ENCODE measurements at places on chromosomes 5 and 9. TPM values are rescaled to one million over a fixed set of nuclear protein-coding genes. Genes with fewer than 3 reads are reported as not detected.

DNA sequence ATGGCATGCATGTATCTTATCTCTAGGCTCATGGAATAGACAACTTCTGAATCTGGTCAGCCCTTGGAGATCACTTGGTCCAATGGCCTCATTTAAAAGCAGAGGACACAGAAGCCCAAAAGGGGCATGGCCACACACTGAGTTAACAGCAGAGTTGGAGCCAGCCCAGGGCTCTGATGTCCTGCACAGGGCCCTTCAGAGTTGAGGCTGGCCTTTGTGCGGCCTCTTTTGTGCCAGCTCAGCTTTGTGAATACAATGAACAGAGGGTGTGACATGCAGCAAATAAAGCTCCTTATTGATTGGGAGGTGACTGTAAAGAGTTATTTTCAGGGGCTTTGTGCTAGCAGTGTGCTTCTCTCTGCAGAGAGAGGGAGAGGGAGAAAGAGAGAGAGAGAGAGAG lies 150.1 kb upstream of the STK32A start:
- no peak for DNase-seq

DNA sequence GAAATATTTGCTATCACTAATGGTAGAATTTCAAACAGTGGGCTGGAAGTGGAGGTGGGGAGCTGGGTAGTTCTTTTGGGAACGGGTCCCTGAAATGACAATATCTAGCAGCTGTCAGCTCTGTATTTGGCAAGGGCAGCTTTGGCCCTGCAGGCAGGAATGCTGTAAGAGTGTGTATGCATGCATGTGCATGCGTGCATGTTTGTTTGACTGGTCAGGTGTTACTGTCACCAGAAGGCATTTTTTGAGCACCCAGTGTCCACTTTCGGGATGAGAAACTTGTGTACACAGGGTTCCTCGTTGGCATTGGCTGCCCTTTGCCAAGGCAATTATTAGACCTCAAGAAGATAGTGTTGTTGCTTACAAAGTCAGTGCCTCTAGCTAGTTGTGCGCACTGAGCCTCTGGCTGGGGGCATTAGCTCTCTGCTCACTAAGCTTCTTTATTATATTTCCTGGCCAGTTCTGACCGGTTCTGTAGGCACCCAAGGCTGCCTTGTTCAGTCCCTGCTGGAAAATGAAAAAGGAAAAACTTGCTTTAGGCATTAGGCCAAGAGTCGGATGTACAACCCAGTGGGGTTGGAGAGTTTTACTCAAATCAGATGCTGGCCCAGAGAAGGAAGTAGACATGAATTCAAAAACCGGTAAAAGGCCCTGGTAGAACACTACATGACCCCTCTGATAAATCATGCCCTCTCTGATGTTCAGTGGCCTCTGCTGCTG lies 2.0 kb downstream of the CYFIP2 start:
- DNase-seq, result no peak

DNA sequence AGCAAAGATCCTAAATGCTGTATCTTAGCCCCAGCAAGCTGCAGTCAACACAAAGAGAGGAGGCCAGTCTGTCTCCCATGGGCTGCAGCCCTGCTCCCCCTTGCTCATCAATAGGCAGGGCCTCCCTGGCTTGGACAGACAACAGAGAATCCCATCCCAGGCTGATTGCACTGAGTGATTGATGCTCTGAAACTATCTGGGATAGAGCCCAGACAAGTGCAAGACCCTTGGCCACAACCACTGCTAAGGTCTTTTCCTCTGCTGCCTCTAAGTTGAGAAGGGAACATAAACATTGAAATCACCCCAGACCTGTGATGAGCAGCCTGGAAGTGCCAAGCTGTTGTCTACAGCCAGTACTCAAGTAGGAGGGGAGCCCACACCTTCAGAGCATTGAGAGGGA lies 661.0 kb upstream of the CDH18 start:
- no peak for DNase-seq

The CNTNAP3 gene
- 3.4 TPM for polyA plus RNA-seq

DNA sequence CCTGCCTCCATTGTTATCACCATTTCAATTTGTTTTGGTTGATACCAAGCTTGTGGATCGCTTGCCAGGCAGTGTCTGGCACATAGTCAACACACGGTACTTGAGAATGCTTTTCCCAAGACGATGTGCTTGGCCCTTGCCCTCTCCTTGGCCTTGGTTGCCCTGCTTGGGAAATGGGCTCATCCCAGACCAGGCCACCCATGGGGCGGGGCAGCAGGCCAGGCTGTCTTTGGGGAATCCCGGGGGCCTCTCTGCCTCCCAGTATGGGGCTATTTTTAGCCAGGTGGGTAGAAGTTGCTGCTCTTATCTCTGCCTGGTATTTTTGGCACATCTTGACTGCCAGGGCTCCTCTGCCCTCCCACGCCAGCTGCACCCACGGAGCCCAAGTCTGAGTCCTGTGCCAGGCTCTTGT lies 49.9 kb downstream of the LMX1B start:
- DNase-seq, result no peak

DNA sequence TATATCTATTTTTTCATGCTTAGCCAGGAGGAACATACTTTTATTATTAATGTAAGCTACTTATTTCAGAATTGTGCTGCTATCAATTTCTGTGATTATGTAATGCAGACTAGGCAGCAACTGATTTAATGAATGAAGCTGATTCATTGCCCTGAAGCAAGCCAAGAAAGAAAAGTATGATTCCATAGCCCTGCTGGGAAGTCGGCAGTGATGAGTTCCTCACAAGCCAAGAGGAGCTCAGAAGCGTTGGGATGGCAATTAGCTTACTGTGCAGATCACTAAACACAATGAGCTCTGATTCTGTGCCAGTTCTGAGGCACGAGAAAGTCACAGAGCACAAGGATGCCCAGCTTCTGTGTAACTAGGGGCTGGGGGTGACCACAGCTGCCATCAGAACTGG lies 254.3 kb upstream of the KLF9 start:
- no peak for DNase-seq

The FPGS gene
- 33.5 TPM for polyA plus RNA-seq

- no peak for DNase-seq
Measured at GRCh38 chr9:106726070-106726815, 136.7 kb upstream of the ZNF462 start.

- no peak for DNase-seq
Measured at GRCh38 chr5:95352691-95353090, 38.5 kb upstream of the FAM81B start.

DNA sequence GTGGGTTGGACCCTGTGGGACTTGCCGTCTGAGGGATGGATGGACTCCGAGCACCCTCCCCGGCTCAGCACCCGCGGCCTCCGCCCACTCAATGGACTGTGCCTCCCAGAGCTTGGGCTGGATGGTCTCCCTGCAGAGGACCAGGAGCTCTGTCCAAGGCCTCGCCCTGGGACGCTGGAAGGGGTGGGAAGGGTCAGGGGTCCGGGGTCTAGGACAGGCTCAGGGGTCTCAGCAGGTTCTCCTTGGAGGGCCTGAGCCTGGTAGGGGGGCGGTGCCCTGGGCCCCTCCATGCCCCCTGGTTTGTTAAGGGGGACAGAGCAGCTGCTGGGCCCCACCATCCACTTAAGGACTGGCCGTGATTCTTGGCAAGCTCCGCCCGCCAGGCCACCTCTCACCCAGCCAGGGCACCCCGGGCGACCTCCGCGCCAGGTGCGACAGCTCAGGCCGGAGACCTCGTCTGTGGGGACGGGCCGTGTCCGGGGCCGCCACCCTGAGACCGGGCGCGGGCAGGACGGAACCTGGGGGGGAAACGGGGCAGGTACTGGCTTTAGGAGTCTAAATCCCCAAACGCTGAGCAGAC lies 29.2 kb downstream of the EXOC3 start:
- DNase-seq, result no peak

The LECT2 gene
- not detected for polyA plus RNA-seq

GRCh38 chr9:97367729-97368128 lies 44.2 kb upstream of the TDRD7 start:
- DNase-seq, result no peak

DNA sequence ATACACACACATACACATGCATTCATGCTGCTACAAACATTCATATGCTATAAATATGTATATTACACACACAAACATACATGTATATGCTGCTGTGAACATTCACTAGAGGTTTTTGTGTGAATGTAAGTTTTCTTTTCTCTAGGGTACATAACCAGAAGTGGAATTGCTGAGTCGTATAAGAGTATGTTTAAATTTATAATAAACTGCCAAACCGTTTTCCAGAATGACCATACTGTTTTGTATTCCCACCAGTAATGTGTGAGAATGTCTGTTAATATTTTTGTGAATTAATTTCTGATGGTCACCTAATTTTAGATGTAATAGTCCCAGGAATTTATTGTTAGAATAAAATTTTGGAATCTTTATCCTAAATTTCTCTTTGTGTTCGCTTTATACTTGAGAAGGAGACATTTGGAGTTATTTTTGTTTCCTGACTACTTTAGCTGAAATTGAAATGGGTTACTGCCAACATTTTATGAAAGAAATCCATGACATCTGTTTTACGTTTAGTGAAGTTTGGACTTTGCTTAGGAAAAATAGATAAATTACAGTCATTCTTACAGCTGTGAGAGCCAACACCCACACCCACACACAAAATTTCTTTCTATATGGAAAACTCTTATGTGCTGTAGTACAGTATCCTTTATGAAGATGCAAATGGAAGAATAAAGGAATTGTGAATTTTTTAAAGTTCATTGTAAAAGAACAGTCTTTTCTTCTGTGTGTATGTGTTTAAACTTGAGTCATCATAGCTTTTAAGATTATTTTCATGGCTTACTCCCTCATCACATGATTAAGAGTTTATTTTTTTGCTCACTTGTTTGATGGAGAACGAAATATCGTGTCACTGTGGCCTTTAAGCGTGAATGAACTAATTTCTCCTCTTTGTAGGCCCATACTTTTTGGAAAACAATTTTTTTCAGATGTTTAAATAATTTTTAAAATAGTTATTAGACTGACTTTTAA lies 24.3 kb downstream of the CENPP start:
- peak; percentile 14 for DNase-seq

The SLC4A9 gene
- polyA plus RNA-seq, result 0.22 TPM

GRCh38 chr5:264338-264737 lies 7.1 kb upstream of the PDCD6 start:
- no peak for DNase-seq

The PDCD1LG2 gene
- polyA plus RNA-seq, result 0.60 TPM

The DMRT3 gene
- polyA plus RNA-seq, result not detected

The CORO2A gene
- polyA plus RNA-seq, result 57.6 TPM

The RFK gene
- polyA plus RNA-seq, result 58.8 TPM

GRCh38 chr9:29796291-29796952 lies 2223.1 kb upstream of the C9orf72 start:
- no peak for DNase-seq

- no peak for DNase-seq
Measured at GRCh38 chr5:148542812-148543211, 111.5 kb downstream of the HTR4 start.

The SLC45A2 gene
- polyA plus RNA-seq, result 0.12 TPM

GRCh38 chr5:119353213-119353612 lies 2.6 kb upstream of the TNFAIP8 start:
- no peak for DNase-seq

GRCh38 chr9:120740132-120740531 lies 25.9 kb upstream of the MEGF9 start:
- DNase-seq, result no peak

GRCh38 chr9:130107955-130108354 lies 54.2 kb downstream of the GPR107 start:
- no peak for DNase-seq

DNA sequence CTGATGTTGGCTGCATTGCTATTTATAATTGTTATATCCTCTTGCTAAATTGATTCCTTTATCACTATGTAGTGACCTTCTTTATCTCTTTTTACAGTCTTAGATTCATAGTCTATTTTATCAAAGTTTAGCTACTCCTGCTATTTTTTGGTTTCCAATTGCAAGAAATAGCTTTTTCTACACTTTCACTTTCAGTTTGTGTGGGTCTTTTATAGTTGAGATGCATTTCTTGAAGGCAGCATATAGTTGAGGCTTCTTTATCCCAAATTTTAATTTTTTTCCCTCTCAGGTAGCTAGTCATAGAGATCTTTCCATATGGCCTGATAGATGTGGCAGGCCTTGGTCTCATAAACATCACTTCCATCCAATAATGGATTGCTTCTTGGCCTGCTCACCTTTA lies 228.5 kb downstream of the COMMD10 start:
- DNase-seq, result no peak

The CBY3 gene
- polyA plus RNA-seq, result 1.2 TPM

The CARTPT gene
- polyA plus RNA-seq, result 8.5 TPM

DNA sequence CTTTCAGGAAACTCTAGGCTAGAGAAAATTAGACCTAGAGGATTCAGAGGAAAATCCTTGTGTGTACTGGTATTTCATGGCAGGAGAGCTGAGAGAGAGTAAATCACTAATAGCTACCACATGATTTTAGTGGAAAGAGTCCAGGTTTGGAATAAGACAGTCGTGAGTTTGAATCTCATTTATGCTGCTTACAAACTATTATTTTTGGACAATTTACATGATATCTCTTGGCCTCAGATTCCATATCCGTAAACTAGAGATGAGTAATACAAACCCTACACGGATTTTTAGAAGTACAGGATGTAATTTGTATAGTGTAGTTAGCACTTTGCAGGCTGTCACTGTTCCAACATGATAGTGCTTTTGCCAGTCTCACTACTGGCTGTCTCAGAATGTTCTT lies 2.7 kb downstream of the IL31RA start:
- no peak for DNase-seq

The FOXD4 gene
- 0.42 TPM for polyA plus RNA-seq

GRCh38 chr9:86022687-86023266 lies 76.6 kb downstream of the GOLM1 start:
- DNase-seq, result no peak

- DNase-seq, result no peak
Measured at GRCh38 chr9:88786291-88787079, 204.8 kb upstream of the S1PR3 start.

The HRCT1 gene
- 1.6 TPM for polyA plus RNA-seq

GRCh38 chr9:72274916-72275315 lies 90.1 kb downstream of the ZFAND5 start:
- DNase-seq, result no peak

The HMMR gene
- polyA plus RNA-seq, result 10.0 TPM

DNA sequence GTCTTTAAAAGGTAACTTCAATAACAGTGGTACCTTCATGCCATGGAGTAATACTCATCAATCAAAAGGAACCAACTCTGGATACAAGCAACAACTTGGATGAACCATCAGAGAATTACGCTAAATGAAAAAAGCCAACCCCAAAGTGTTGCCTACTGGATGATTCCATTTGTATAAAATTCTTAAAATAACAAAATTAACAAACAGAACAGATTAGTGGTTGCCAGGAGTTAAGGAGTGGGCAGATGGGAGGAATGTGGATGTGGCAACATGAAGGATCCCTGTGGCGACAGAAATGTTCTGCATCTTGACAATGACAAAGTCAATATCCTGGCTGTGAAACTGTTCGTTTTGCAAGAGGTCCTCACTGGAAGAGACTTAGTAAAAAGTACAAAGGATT lies 50.5 kb downstream of the SPTLC1 start:
- no peak for DNase-seq

Measured in large intestine (tissue), 12 donors.